ENCODE measurements at places on chromosomes 2 and 18.

GRCh38 chr2:26901326-26902183 lies 53.6 kb downstream of the DPYSL5 start:
- no peak for DNase-seq

DNA sequence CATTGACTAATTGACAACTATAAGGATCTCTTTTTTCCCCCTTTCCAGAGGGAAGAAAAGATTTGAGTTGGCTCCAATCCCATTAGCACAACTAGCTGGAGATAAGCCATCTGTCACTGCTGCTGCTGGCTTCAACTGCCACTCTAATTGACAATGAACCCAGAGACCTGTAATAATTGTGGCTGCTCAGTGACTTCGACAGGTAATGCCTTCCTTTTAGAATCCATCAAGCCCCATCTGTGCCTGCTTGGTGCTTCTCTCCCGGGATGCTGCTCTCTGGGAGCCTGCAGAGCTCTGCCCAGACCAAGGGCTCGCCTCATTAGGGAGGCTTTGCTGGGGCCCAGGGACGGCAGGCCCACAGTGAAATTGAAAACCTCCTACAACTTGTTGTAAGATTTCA lies 376.7 kb upstream of the SOX11 start:
- DNase-seq, result no peak

DNA sequence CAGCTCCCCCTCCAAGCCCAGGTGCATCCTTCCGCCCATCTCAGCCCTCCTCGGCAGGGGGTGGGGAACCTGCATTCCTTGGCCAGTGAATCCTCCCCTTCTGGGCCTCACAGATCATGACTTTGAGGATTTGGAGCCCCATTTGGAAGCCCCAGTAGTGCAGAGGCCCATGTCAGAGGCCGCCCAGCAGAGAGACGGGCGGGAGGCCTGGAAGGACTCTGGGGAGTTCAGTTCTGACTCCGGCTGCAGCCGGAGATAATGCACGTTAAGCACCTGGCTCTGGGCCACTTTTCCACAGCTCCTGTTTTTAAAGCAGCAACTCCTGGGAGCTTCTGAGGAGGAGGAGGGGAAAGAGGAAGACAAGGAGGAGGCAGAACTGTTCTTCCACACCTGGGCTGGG lies 14.9 kb downstream of the ATOH8 start:
- DNase-seq, result no peak

- DNase-seq, result no peak
Observed at GRCh38 chr18:77139619-77140018, 7.0 kb upstream of the MBP start.

DNA sequence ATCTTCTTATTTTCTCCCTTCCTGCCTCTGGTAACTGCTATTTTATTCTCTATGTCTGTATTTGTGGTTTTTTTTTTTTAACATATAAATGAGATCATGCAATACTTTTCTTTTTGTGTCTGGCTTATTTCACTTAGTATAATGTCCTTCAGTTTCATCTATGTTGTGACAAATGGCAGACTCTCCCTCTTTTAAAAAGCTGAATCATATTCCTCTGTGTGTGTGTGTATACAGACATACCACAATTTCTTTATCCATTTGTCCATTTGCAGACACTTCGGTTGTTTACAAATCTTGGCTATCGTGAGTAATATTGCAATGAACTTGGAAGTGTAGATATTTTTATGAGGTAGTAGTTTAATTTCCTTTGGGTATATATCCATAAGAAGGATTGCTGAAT lies 7.0 kb downstream of the GTF2A1L start:
- no peak for DNase-seq

GRCh38 chr18:8411492-8411891 lies 197.7 kb upstream of the RAB12 start:
- no peak for DNase-seq

- no peak for DNase-seq
Observed at GRCh38 chr18:48838166-48838775, 112.5 kb downstream of the SMAD7 start.

DNA sequence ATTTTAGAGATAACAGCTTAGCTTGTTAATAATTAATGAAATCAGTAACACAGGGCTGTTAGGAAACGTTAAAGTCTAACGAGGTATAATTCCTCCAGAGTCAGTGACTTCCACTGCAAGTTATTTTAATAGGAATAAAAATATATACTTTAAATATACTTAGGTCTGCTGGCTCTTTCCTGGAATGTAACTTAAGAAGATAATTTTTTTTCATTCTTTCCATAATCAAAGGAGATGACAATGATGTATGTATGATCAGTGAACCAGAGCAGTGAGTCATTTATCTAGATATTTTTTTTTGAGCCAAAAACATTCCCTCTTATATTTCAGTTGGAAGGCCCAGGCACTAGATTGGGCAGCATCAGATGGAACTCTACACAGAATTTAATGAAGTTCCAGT lies 104.2 kb upstream of the LYPD1 start:
- DNase-seq, result no peak

GRCh38 chr2:191676790-191677645 lies 918 bp upstream of the NABP1 start:
- DNase-seq, result no peak

DNA sequence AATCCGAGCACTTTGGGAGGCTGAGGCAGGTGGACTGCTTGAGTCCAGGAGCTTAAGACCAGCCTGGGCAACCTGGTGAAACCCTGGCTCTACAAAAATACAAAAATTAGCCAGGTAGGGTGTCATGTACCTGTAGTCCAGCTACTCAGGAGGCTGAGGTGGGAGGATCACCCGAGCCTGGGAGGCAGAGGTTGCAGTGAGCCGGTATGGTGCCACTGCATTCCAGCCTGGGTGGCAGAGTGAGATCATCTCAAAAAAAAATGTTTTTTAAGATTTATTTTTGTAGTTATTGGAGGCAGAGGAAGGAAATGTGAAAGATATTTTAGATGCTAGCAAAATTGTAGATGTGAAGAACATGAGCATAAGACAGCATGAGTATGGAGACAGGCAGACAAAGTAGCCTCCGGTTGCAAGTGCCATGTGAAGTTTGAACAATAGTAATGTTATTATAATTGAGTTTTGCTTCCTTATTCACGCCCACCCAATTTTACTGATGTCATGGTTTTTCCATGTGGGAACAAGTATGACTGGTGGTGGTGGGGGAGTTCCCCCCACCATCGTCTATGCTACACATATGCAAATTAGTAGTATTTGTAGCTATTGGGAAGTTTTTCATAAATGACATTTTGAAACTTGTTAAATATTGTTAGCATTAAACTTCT lies 18.0 kb downstream of the REL start:
- no peak for DNase-seq

- DNase-seq, result no peak
Observed at GRCh38 chr18:69490072-69490471, 89.4 kb downstream of the DOK6 start.

GRCh38 chr2:120341977-120342376 lies 4.0 kb upstream of the INHBB start:
- DNase-seq, result no peak

DNA sequence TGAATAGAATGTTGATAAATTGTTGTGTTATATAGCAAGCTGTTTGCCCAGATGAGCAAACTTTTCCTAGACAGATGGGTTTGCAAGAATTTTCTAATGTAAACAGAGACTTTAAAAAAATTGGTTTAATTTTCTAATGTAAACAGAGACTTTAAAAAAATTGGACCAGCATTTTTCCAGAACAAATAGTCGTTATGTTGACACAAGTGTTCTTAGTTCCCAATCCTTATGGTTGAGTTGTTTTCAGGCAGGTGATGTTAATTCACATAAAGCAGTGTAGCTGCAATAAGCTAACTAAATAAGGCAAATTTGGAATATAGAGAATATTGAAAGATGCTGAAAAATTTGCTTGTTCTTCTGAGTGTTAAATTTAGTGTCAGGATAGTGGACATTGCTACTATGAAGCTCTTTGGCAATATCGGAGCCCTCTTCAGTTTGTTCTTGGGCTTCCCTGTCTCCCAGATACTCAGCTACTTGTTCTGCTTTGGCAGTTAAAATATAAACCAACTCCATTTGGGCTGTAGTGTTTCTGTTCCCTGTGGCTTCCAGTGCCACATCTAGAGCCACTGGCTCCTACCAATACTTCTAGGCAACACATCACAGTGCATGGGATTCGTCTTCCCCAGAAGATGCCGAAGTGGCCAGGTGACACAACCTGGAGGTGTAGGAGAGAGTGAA lies 105.7 kb downstream of the DYNAP start:
- DNase-seq, result no peak

DNA sequence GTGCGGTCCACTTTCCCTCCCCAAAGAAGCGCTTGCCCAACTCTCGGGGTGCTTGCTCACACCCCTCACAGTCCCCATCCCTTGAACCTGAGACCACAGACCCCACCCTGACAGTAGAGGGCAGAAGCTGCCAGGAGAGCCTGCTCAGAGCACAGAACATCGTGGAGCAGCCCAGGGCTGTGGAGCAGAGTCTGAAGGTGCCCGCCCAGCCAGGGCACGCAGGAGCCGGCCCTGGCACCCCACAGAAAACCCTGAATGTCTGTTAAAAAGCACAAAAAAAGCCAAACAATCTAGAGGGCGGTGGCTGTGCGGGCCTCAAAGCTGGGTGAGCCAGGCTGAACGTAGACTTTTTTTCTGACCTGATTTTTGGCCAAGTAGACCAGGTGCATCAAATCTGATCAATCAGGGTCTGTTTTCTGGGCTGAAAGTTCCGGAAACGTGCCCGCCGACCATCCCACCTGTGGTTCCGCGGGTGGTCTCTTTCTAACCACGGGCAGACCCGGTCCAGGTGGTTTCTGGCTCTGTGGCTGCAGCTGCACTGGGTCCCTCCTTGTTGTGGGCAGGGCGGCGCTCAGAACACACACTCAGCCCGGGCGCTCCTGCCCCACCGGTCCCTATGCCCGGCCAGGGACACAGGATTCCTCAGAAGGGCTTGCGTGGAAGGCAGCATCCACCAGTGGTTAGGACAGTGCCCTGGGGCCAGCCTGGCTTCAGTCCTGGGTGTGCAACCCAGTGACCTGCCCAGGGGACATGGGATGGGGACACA lies 66.3 kb downstream of the SLC66A2 start:
- DNase-seq, result no peak

DNA sequence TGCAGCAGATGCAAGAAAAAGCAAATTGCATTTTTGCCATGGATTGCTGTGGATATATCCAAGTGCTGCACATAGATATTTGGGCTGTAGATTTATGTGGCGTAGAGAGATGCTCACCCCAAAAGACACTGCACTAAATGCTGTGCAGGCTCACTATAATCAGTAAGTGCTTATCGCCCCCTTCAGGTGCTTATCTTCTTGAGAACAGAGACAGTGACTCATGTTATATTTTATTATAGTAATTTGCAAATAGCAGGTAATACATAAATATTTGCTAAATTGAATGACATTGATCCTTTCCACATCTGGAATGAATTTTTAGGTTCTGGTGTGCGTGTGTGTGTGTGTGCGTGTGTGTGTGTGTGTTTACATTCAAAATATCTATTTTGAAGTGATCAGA lies 36.8 kb upstream of the PLEKHM3 start:
- DNase-seq, result peak; percentile 16

DNA sequence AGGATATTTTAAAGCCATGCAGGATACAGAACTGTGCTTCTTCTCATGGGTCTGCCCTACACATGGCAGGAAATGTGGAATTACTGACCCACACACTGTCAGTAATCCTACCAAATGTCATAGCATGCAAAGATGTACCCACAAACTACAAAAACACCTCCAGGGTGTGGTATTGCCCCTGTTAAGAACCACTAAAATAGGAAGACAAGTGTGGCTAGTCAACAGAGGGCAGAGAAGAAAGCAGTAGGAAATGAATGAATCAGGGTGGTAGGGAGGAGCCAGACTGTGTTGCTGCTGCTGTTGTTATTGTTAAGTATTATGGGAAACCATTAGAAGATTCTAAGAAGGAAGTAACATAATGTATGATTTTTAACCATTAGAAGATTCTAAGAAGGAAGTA lies 556.7 kb upstream of the ACVR2A start:
- DNase-seq, result no peak

DNA sequence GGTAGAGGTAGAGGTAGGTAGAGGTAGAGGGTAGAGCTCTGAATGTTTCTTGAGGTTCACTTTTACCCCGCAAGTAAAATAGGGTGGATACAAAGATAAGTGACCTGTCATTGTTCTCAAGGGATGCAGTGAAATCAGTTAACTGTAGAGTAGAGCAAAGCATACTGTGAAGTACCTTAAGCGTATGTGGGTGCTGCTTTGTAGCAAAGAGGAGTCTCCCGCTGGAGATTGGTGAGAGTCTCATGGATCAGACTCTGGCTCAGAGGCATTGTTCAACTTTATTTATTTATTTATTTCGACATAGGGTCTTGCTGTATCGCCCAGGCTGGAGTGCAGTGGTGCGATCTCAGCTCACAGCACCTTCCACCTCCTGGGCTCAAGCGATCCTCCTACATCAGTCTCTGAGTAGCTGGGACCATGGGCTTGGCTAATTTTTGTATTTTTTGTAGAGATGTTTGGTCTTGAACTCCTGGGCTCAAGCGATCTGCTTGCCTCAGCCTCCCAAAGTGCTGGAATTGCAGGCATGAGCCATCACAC lies 38.7 kb downstream of the MTA3 start:
- no peak for DNase-seq

DNA sequence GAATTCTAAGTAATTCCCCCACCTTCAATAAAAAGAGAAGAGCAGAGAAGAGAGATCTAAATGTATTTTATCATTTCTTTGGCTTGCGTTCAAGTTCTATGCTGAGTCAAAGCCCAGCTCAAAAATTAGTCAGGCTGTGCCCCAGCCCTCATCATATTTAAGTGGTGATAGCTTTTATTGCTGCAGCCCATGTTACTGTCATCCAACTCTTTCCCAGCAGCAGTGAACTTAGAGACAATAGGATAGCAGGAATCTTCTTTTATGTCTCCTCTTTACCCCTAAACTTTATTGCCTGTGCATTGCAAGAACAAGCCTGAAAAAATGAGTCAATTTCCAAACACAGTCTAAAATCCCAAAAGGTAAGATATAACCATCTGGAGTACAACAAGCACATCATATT lies 1599.3 kb upstream of the PIK3C3 start:
- DNase-seq, result no peak

DNA sequence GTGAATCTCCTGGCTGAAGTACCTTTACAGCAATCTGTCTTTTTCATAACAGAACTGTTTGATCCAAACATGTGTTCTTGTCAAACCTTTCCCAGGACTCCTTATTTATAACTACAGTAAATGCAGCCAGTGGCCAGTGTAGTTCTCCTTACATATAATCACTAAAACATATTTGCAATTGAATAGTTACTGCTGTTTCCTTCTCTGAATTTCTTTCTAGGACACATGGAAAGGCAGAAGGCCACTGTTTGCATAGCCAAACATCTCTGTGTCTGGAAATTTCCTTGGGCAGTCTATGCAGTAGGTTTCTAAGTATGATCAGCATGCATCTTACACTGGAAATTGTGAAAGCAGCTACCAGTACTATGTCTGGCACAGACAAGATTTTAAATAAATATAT lies 57.4 kb upstream of the COL3A1 start:
- no peak for DNase-seq

- no peak for DNase-seq
Observed at GRCh38 chr2:109604597-109604996, 9.2 kb downstream of the SEPTIN10 start.

GRCh38 chr2:43367012-43367782 lies 140.8 kb upstream of the ZFP36L2 start:
- DNase-seq, result no peak

GRCh38 chr2:238107525-238108422 lies 7.6 kb downstream of the ESPNL start:
- no peak for DNase-seq

GRCh38 chr2:146602856-146603255 lies 1242.0 kb upstream of the ACVR2A start:
- DNase-seq, result no peak

- DNase-seq, result no peak
Observed at GRCh38 chr2:129936334-129936934, 43.0 kb upstream of the RAB6C start.
